Liver (tissue), 10 donors: ENCODE measurements at places on chromosomes 7 and 10. TPM values are rescaled to one million over a fixed set of nuclear protein-coding genes. Genes with fewer than 3 reads are reported as not detected.

DNA sequence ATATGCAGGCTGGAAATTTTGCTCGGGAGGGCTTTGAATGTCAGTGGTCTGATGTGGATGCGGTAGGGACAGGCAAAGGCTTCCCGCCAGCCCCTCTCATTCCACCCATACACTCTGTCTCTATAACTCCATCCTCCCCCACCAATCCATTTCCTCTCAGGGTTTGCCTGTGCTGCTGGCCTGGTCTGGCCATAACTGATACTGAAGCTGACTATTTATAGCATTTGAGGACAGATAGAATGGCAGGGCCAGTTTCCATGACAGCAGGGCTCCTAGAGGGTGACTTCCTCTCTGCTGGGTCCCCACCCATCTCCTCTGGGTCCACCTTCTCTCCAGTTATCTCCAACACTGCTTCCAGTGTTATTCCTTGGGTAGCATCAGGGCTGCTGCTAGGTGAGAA, 6.6 kb upstream of the PDLIM1 start:
- H3K4me3 ChIP-seq: no peak overlapping the region
- H3K27me3 ChIP-seq: no peaks in the 10 kb centered on the region
- no peak overlapping the region for H3K27ac ChIP-seq
- peaks cover 6% of the 10 kb centered on the region for H3K4me1 ChIP-seq

The BAMBI gene
- 4.6 TPM for total RNA-seq

The WEE2 gene
- not detected for total RNA-seq

The PLAC9 gene
- total RNA-seq: 0.67 TPM

- no peaks in the 10 kb centered on the region for H3K27me3 ChIP-seq
- H3K4me3 ChIP-seq: no peak overlapping the region
- DNase-seq: no peak
- H3K27ac ChIP-seq: no peak overlapping the region
These were observed 100.1 kb upstream of the UNC5B start for GRCh38 chr10:71112138-71112785.

- no peak overlapping the region for H3K4me3 ChIP-seq
- peaks cover 12% of the 10 kb centered on the region for H3K27me3 ChIP-seq
- no peak for DNase-seq
- H3K36me3 ChIP-seq: no peaks in the 10 kb centered on the region
These were observed 19.3 kb downstream of the UNCX start for GRCh38 chr7:1251796-1252539.

- no peaks in the 10 kb centered on the region for H3K4me1 ChIP-seq
- H3K36me3 ChIP-seq: no peaks in the 10 kb centered on the region
- no peaks in the 10 kb centered on the region for H3K27me3 ChIP-seq
- H3K27ac ChIP-seq: no peak overlapping the region
These were observed 32.1 kb upstream of the GTF2I start for GRCh38 chr7:74625446-74625845.

The ANKRD30A gene
- not detected for total RNA-seq

GRCh38 chr7:25947669-25948516, 204.1 kb upstream of the NFE2L3 start:
- H3K27ac ChIP-seq: no peak overlapping the region
- H3K4me3 ChIP-seq: no peak overlapping the region
- no peaks in the 10 kb centered on the region for H3K27me3 ChIP-seq
- DNase-seq: no peak

DNA sequence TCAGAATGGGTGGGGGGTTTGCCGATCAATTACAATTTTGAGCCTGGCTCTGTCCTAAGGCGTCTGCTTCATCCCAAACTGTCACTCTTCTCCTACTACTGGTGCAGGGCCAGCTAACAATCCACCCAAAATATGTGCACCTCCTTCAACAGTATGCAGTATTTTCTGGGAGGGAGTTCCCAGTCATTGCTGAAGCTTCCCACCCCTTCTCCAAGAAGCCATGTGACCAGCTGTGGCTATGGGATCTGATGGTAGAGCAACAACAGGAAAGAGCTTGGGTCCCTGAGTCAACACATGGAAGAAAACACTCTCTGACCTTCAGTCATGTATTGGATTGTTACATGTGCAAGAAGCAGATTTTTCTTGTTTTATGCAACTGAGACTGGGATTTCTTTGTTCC, 185.7 kb upstream of the GHITM start:
- no peak overlapping the region for H3K27ac ChIP-seq
- peaks cover 2% of the 10 kb centered on the region for H3K27me3 ChIP-seq
- H3K4me3 ChIP-seq: no peak overlapping the region
- DNase-seq: no peak

The AKR1C8 gene
- 28.5 TPM for total RNA-seq

- H3K4me3 ChIP-seq: no peak overlapping the region
- no peaks in the 10 kb centered on the region for H3K4me1 ChIP-seq
- peaks cover 5% of the 10 kb centered on the region for H3K36me3 ChIP-seq
- H3K27ac ChIP-seq: no peak overlapping the region
These were observed 92.7 kb downstream of the RSU1 start for GRCh38 chr10:16724509-16724908.

The PDE1C gene
- 0.92 TPM for total RNA-seq

- no peaks in the 10 kb centered on the region for H3K27me3 ChIP-seq
- DNase-seq: no peak
- no peak overlapping the region for H3K4me3 ChIP-seq
- H3K36me3 ChIP-seq: no peaks in the 10 kb centered on the region
These were observed 148.8 kb upstream of the ZMIZ1 start for GRCh38 chr10:78920011-78920410.

DNA sequence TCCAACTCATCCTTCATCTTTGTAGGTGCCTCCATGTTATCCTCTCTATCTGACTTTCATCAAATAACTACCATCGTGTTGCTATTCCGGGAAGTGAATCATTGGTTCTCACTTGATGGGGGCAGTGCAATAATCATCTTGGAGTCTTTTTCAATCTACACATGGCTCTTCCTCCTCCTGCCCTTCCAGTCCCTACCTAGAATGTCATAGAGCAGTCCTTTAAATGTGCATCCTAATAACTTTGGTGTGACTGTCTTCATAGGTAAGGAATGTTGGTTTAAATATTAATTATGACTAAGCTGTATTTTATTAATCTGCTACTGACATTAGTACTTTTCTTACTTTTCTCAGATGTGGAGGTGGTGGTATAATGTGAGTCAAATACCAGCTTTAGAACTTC, 8.4 kb upstream of the CDK14 start:
- H3K4me1 ChIP-seq: no peaks in the 10 kb centered on the region
- H3K27ac ChIP-seq: no peak overlapping the region
- no peak overlapping the region for H3K4me3 ChIP-seq
